ENCODE measurements at places on chromosomes 6 and 20. TPM values are rescaled to one million over a fixed set of nuclear protein-coding genes. Genes with fewer than 3 reads are reported as not detected.

The NTSR1 gene
- total RNA-seq, result 5.7 TPM

The BNIP5 gene
- 0.25 TPM for total RNA-seq

The GNAS-AS1 gene
- 0.49 TPM for total RNA-seq

The GCLC gene
- total RNA-seq, result 15.5 TPM

The PPP1R14C gene
- total RNA-seq, result 48.7 TPM
